ENCODE measurements at places on chromosomes 11 and 22. TPM values are rescaled to one million over a fixed set of nuclear protein-coding genes. Genes with fewer than 3 reads are reported as not detected.

The HTR3B gene
- 0.41 TPM for total RNA-seq

The MUC6 gene
- total RNA-seq, result not detected

The VPREB3 gene
- not detected for total RNA-seq

The ANKK1 gene
- total RNA-seq, result not detected

The ELF5 gene
- total RNA-seq, result not detected

The MIOX gene
- total RNA-seq, result not detected

The MRGPRX2 gene
- total RNA-seq, result not detected

The OR8G1 gene
- not detected for total RNA-seq

The PGGHG gene
- 0.41 TPM for total RNA-seq

The SLC29A2 gene
- 1.6 TPM for total RNA-seq

The UPK3A gene
- total RNA-seq, result not detected

The GVQW3 gene
- 16.3 TPM for total RNA-seq

The WNT7B gene
- 1.2 TPM for total RNA-seq

The C11orf16 gene
- not detected for total RNA-seq

The TYR gene
- not detected for total RNA-seq

The OR51A7 gene
- not detected for total RNA-seq

The AQP11 gene
- 4.9 TPM for total RNA-seq

The PGA4 gene
- total RNA-seq, result 0.82 TPM

The HBG1 gene
- total RNA-seq, result 2.0 TPM

The MS4A12 gene
- total RNA-seq, result not detected

The KCNJ5 gene
- total RNA-seq, result 0.82 TPM

The ARVCF gene
- total RNA-seq, result 52.6 TPM

The PHLDB1 gene
- total RNA-seq, result 53.8 TPM

The ACTN3 gene
- not detected for total RNA-seq

The INSC gene
- 0.41 TPM for total RNA-seq

The OR51T1 gene
- total RNA-seq, result not detected

The TECTA gene
- total RNA-seq, result 2.0 TPM

The IFTAP gene
- total RNA-seq, result 51.4 TPM

The ROBO3 gene
- total RNA-seq, result 10.2 TPM

The SLC22A6 gene
- total RNA-seq, result 10.6 TPM

The CDC42EP1 gene
- 1.6 TPM for total RNA-seq

The RAG1 gene
- total RNA-seq, result 0.41 TPM

The ADM2 gene
- total RNA-seq, result not detected

The IFITM10 gene
- total RNA-seq, result 0.41 TPM

The OR4D5 gene
- under 0.01 TPM for total RNA-seq

The OR56A1 gene
- under 0.01 TPM for total RNA-seq

The TPH1 gene
- total RNA-seq, result 0.41 TPM

The RAPSN gene
- not detected for total RNA-seq

The PHLDA2 gene
- total RNA-seq, result not detected

The NAALAD2 gene
- 6.9 TPM for total RNA-seq

The SLCO2B1 gene
- 5.7 TPM for total RNA-seq

The AIFM3 gene
- 4.5 TPM for total RNA-seq

The CATSPER1 gene
- total RNA-seq, result not detected

The RASGRP2 gene
- 24.9 TPM for total RNA-seq

The APLNR gene
- total RNA-seq, result 5.3 TPM

The PSMC3 gene
- total RNA-seq, result 104 TPM

The NLRX1 gene
- 2.0 TPM for total RNA-seq

The HORMAD2 gene
- 0.41 TPM for total RNA-seq

The OR51I1 gene
- total RNA-seq, result not detected

The OR52B4 gene
- total RNA-seq, result not detected

The SYT12 gene
- total RNA-seq, result 0.41 TPM

The ALX4 gene
- total RNA-seq, result 1.2 TPM

The UCP3 gene
- 0.82 TPM for total RNA-seq

The PKDREJ gene
- total RNA-seq, result under 0.01 TPM
